ENCODE measurements at places on chromosomes 7 and 10. TPM values are rescaled to one million over a fixed set of nuclear protein-coding genes. Genes with fewer than 3 reads are reported as not detected.

Gene ZPBP
- 0.16 TPM for total RNA-seq

Gene STRA8
- total RNA-seq, result not detected

Gene GPR26
- not detected for total RNA-seq

Gene ABCB8
- total RNA-seq, result 14.6 TPM

Gene SFRP4
- total RNA-seq, result 2.2 TPM

Gene GNAT3
- total RNA-seq, result not detected

Gene HMX3
- not detected for total RNA-seq

Gene EBF3
- total RNA-seq, result 0.47 TPM

Gene PIK3AP1
- 24.7 TPM for total RNA-seq

Gene POLR2J
- 17.6 TPM for total RNA-seq

Gene GATA3
- 0.12 TPM for total RNA-seq

Gene MORN4
- 3.4 TPM for total RNA-seq

Gene PRKAR2B
- 6.2 TPM for total RNA-seq

Gene ADCY1
- 4.1 TPM for total RNA-seq

- no peaks in the 10 kb centered on the region for H3K4me1 ChIP-seq
- no peaks in the 10 kb centered on the region for H3K27me3 ChIP-seq
- DNase-seq, result no peak
- H3K4me3 ChIP-seq, result peak overlapping the region; percentile 19
Measured at GRCh38 chr10:15433850-15434537, 62.9 kb upstream of the FAM171A1 start.

- H3K27ac ChIP-seq, result no peak overlapping the region
- no peaks in the 10 kb centered on the region for H3K36me3 ChIP-seq
- no peak for DNase-seq
- H3K4me3 ChIP-seq, result no peak overlapping the region
Measured at GRCh38 chr7:80379034-80379982, 132.6 kb downstream of the GNAT3 start.

GRCh38 chr7:142375710-142376313 lies 118.0 kb upstream of the PRSS58 start:
- DNase-seq, result no peak
- H3K4me3 ChIP-seq, result no peak overlapping the region
- H3K36me3 ChIP-seq, result no peaks in the 10 kb centered on the region
- H3K27me3 ChIP-seq, result no peaks in the 10 kb centered on the region

GRCh38 chr7:148436135-148436534 lies 154.4 kb upstream of the C7orf33 start:
- H3K27ac ChIP-seq, result no peak overlapping the region
- no peaks in the 10 kb centered on the region for H3K36me3 ChIP-seq
- no peak for DNase-seq
- H3K27me3 ChIP-seq, result no peaks in the 10 kb centered on the region
- no peak overlapping the region for H3K4me3 ChIP-seq

DNA sequence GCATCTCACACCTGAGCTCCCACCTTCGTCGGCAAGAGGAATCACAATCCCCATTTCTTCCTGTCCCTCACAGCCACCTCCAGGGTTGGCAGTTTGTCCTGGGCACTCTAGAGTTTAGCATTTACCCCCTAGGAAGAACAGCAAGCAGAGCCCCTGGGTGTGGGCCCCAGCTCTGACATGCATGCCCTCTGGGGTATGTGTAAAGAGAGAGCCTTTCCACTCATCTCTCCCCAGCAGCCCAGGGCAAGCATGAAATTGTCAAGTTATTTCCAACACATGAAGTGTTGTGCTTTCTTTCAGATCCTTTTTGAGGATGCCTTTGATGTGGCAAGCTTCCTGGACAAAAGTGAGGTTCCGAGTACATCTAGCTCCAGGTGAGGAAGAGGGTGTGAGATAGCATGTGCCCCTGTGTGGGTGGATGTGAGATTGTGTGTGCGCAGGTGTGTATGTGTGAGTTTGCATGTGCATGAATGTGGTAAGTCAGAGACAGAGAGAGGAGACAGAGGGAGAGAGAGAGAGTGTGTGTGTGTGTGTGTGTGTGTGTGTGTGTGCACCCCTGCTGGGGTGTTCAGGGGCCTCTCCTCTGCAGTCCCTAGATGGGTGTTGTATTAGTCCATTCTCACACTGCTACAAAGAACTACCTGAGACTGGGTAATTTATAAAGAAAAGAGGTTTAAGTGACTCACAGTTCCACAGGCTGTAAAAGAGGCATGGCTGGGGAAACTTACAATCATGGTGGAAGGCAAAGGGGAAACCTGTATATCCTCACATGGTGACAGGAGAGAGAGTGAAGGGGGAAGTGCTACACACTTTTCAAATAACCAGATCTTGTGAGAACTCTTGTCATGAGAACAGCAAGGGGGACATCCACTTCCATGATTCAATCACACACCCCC lies 18.1 kb downstream of the STRA8 start:
- DNase-seq, result no peak
- no peaks in the 10 kb centered on the region for H3K36me3 ChIP-seq
- H3K27me3 ChIP-seq, result no peaks in the 10 kb centered on the region
- H3K4me3 ChIP-seq, result no peak overlapping the region
- no peaks in the 10 kb centered on the region for H3K4me1 ChIP-seq

DNA sequence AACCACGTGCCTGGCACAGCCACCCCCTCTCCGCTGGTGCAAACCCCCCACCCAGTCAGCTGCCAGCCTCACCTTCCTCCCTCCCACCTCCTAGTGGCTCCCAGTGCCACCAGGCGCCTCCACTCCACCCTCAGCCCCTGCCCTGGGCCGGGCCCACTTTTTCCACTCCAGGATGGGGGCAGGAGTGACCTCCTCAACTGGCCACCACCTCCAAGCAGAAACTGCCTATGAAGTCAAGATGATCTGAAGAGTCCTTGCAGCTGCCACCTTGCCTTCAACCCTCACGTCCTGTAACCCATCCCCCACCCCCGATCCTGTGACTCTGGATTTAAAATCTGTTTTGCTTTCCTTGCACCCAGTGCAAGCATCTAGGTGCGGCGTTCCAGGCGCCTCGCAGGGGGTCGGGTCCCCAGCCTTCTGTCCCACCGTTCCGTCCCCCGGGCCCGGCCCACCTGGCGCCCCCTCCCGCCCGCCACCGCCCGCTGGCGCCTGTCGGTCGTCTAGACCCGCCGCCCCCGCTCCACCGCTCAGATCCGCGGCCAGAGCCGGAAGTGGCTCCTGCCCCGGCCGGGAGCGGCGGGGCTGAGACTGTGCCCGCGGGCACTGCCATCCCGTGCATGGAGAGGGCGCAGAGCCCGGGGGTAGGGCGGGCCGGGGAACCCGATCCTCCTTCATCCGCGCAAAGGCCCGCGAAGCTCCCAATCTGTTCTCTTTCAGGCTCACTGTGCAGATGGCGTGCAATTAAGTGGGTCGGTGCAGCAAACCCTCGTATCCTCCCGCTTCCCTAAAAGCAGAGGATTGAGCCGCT lies 51.2 kb upstream of the GTF2I start:
- no peaks in the 10 kb centered on the region for H3K4me1 ChIP-seq
- peak; percentile 49 for DNase-seq
- peak overlapping the region; percentile 68 for H3K27ac ChIP-seq

GRCh38 chr10:115882021-115882420 lies 391.0 kb downstream of the GFRA1 start:
- no peak overlapping the region for H3K27ac ChIP-seq
- no peaks in the 10 kb centered on the region for H3K4me1 ChIP-seq
- no peaks in the 10 kb centered on the region for H3K36me3 ChIP-seq
- no peak for DNase-seq
- no peaks in the 10 kb centered on the region for H3K27me3 ChIP-seq

DNA sequence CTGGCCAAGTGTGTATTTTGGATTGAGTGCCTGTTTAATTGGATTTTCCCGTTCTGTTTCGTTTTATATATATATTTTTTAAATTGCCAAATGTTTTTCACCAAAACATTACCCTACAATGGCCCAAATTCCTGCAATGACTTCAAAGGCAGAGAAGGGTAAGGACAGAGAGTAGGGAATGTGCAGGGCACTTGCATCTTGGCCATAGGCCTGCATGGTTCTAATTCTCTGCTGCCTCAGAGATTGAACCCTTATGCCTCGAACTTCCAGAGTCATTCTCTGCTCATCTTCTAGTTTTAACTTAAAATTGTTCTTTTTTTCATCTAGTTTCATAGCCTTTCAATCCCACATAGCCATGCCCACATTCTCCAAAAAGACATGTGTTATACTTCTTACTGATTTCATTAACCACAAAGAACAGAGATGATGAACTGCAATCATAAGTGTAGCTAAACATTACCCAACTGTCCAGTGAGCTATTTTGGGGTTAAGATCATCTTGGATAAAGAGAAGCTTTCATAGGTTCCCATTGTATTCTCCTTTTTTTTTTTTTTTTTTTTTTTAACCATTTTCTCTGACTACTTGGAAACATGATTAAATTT lies 177.6 kb downstream of the PLXDC2 start:
- H3K27ac ChIP-seq, result no peak overlapping the region
- H3K4me3 ChIP-seq, result no peak overlapping the region
- H3K27me3 ChIP-seq, result no peaks in the 10 kb centered on the region
- H3K4me1 ChIP-seq, result no peaks in the 10 kb centered on the region

DNA sequence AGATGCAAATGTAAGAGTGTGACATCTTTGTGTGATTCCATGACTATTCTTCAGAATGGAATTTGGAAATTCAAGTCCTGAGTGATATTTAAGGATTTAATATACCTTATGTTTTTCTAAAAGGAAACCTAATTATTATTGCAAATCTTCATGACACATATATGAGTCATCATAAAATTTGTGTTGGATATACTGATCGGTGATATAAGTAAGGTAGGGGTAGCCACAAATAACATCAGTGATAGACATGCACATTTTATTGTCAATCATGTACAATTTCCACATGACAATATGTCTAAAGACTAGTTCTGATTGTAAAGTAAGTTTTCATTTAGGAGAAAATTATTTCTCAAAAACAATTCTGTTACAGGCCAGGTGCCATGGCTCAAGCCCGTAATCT lies 59.7 kb upstream of the AGMO start:
- no peaks in the 10 kb centered on the region for H3K4me1 ChIP-seq
- no peaks in the 10 kb centered on the region for H3K27me3 ChIP-seq
- H3K27ac ChIP-seq, result no peak overlapping the region

DNA sequence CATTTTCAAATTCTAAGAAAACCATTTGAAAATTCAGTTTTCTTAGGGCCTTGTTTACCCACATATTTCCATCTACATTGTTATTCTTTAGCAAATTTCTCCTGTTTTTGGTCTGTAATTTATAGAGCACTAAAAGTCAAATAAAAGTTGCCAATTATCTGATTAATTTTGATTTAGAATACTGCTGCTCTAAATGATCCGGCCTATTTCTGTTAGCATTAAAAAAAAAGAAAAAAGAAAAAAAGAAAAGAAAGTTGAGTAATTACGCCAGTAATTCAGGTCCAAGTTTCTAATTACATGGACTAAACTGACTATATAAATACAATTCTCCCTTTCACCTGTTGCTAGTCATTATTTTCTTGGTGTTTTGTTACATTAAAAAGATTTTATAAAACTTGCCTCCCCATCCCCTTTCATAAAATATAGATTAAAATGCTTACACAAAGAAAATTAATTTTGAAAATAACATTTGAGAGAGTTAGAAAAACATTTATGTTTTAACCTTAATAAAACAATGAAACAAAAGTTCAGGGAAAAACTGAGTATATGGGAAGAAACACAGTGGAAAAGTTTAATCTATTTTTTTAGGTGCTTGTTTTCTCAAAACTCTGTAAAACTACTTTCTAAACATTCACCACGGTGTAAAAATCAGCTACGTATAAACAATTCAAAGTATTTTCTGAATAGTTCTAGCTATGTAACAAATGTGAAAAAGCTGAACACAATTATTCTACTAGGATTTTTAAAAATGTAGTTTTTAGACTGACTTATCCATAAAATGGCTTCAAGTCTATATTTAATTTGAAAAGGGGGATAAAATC lies 6.8 kb upstream of the COMMD3 start:
- H3K27ac ChIP-seq, result no peak overlapping the region
- no peaks in the 10 kb centered on the region for H3K36me3 ChIP-seq
- no peak for DNase-seq
- H3K27me3 ChIP-seq, result no peaks in the 10 kb centered on the region
- no peak overlapping the region for H3K4me3 ChIP-seq

DNA sequence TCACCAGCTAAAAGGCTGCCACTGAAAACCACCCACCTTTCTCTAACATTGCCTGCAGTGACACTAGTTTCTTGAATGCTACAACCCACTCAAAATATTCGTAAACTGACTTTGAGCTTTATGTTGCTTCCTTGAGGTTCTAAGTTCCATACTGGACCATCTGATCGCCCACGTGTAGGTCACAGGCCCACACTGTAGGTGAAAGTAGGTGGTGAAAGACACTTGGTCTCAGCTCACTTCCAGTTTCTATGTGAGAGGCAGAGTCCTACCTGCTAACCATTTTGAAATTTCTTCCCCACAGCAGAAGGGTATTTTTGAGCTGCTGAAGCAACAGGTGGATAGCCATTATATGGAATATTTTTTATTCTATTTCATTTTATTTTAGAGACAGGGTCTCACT lies 97.3 kb downstream of the MYO3A start:
- no peaks in the 10 kb centered on the region for H3K36me3 ChIP-seq
- H3K4me1 ChIP-seq, result no peaks in the 10 kb centered on the region
- no peaks in the 10 kb centered on the region for H3K27me3 ChIP-seq
- H3K4me3 ChIP-seq, result no peak overlapping the region
- H3K27ac ChIP-seq, result no peak overlapping the region
- DNase-seq, result no peak

DNA sequence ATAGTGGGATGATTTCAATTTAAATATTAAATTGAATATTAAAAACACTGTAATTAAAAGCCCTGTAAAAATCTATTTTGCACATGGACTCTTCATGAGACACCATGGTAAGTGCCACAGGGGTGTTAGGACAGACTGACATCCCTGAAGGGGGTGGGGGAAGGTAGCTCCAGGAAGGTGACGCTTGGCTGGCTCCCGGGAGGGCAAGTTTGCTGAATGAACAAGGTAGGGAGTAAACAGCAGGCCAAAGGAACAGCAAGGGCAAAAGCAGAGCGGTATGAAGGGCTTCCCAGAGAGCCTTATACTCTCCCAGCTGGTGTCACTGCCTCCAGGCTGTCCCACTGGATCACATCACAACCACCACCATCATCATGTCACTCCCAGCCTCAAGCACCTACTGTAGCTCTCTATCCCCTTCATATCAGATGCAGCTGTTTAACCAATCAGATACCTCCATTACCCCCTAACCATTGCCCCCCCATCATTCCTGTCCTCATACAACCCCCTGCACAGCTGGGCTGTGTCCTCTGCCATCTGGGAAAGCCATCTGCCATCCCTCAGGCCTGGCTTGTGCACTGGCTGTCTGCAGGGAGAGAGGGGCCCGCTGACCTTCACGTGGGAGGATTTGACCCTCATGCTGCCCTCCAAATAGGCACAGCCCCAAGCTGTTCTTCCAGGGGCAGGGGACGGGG lies 19.5 kb downstream of the HSPA12A start:
- no peak overlapping the region for H3K27ac ChIP-seq
- H3K4me1 ChIP-seq, result peaks cover 5% of the 10 kb centered on the region
- DNase-seq, result no peak
- no peaks in the 10 kb centered on the region for H3K27me3 ChIP-seq
- H3K36me3 ChIP-seq, result no peaks in the 10 kb centered on the region

DNA sequence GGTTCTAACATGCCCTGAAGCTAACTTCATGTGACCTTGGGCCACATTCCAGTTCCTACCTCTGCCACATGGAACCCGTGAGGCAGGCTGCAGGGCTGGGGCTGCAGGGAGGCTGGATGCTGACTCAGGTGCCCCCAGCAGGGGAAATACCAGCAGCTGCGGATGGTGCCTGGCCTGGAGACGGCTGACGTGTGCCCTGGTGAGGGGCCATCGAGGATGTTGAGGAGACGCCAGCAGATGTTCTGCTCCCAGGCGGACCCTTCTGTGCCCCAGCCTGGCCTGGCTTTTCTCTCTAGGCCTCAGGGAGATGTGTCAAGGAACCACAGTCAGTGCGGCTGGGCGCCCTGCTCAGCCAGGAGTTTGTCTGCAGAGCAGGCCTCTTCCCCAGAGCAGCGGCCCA lies 8.8 kb downstream of the BAG3 start:
- no peaks in the 10 kb centered on the region for H3K36me3 ChIP-seq
- no peaks in the 10 kb centered on the region for H3K27me3 ChIP-seq
- peaks cover 2% of the 10 kb centered on the region for H3K4me1 ChIP-seq
- DNase-seq, result no peak
